RWPE2 (cell line): ENCODE measurements at places on chromosomes 7 and 10.

- DNase-seq, result no peak
These were observed 193.5 kb upstream of the SP8 start for GRCh38 chr7:20980232-20980631.

GRCh38 chr7:98227939-98228338 lies 16.7 kb downstream of the BHLHA15 start:
- DNase-seq, result peak; percentile 53

- peak; percentile 32 for DNase-seq
These were observed 99.6 kb upstream of the ANLN start for GRCh38 chr7:36289833-36290661.

DNA sequence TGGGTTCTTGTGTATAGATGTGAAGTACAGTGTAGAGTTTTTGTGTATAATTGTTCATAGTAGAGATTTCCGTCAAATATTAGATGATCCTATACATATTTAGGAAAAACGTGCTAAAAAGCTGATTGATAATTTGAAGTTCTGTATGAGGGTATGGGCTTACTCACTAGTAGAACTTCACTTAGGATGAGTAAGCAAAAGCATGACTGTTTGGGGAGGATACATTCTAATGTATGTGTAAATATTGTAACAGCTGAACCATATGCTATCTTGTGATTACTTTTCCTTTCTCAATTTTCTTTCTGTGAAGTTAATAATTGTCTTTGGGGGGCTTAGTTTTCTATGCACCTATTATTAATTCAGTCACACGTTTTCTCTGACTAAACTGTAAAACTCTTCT lies 53.2 kb upstream of the PDK4 start:
- DNase-seq, result no peak

DNA sequence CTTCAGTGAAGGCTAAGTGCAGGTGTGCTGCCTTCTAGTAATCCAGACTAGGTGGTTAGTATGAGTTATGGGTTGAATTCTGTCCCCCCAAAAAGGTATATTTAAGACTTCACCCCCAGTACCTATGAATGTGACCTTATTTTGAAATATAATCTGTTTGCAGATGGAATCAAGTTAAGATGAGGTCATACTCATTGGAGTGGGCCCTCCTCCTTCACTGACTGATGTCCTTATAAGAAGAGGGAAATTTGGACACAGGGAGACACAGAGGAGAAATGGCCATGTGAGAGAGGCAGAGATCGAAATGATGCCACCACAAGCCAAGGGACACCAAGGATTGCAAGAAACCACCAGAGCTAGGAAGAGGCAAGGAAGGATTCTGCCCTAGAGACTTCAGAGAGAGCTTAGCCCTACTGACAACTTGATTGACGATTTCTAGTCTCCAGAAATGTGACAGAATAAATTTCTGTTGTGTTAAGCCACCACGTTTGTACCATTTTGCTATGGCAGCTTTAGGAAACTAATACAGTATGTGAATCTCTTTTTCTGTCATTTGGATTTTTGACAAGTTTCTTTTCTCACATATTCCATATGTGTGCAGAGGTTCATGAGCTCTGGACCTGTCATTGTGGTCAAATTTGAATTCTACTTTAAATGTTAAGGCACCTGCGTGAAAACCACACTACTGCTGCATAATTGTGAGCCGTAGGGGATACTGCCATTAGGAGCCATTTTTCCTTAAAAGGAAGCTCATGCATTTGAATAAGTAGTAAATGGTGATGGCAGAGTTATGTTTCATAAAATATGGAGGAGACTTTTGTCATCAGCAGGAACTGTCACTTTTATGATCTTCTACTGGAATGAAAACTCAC lies 2.6 kb upstream of the RPA3 start:
- no peak for DNase-seq

DNA sequence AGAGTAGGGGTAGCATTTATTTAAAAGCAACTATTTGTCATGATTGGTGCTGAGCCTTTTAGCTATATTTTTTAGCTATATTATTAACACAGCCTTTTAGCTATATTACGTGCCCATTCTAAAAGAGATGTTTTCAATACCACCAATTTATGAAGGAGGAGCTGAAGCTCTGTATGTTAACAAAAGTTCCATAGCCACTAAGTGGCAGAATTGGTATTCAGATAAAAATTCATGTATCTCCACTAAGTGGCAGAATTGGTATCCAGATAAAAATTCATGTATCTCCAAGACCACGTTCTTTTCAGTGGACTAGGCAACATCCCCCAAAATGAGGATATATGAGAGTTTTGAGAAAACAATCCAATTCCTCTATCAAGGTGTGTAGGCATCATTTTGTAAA lies 268.6 kb downstream of the HGF start:
- DNase-seq, result no peak

GRCh38 chr7:94687076-94687475 lies 31.1 kb upstream of the SGCE start:
- DNase-seq, result no peak

DNA sequence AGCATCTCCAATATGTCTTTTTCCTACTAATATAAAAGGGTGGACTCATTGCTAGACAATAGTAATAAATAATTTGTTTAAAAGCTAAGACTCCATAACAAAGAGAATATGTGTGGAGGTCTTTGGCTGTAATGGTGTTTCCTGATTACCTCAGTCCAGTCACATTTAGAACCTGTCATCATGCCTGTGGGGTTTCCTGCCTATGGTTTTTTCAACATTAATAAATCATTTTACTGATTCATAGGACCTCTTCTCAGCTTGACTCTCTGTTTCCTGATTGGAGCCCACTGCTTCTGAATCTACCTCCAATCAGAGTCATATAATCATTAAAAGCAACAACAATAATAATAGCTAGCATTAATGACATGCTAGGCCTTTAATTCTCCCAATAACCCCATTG lies 52.4 kb upstream of the GNAI1 start:
- DNase-seq, result no peak

GRCh38 chr10:61758433-61758832 lies 95.7 kb downstream of the CABCOCO1 start:
- no peak for DNase-seq

- no peak for DNase-seq
These were observed 1.1 kb upstream of the WNT16 start for GRCh38 chr7:121327671-121328070.

DNA sequence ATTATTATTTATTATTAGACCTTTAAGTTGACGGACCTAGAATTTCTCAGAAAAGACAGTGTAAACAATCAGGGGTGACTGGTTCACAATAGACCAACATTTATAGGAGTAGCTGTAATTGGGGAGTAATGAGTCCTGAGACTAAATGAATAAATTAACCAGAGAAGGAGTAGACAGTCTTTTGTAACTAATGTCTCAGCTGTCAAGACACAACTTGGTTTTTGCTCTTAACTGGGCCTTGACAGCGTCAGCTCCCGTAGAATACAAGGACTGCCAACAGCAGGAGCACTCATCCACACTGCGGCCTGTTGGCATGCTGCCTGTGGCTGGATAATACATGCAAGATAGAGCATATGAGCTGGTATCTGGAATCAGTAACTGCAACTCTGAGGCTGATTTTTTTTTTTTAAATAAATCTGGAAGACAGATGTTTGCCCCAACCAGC lies 123.9 kb downstream of the CACNA2D1 start:
- DNase-seq, result no peak

GRCh38 chr10:99993701-99994689 lies 15.8 kb downstream of the DNMBP start:
- no peak for DNase-seq

- no peak for DNase-seq
These were observed 31.5 kb downstream of the SHTN1 start for GRCh38 chr10:116973371-116973905.

GRCh38 chr7:30206491-30206890 lies 71.7 kb downstream of the MTURN start:
- no peak for DNase-seq

DNA sequence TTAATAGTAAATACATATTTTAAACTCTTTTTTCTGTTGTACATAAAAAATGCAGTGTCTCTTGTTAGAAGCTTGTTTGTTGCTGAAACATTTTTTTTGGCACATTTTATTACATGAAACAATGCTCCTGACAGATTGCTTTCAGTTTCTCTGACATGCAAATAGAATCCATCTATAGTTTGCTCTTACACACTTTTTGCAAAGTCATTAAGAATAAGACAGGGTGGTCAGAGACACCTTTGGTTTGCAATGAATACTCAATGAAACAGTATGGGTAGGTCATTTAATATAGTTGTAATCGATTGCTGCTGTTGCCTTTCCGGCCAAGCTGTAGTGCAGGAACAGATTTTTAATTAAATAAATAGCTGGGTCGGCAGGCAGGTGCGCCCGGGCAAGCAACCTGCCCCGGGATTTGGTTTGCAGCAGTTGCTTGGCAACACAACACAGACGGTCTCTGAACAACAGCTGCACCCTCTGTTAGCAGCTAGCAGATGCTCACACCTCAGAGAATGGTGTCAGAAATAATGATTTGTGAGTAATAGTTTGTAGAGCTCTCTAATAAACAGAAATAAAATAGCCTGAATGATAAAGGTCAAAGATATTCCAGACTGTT lies 115.7 kb upstream of the CACNA2D1 start:
- DNase-seq, result no peak

- DNase-seq, result no peak
These were observed 228.4 kb downstream of the TRIL start for GRCh38 chr7:28729727-28730126.

GRCh38 chr7:150978126-150978789 lies at the start of gene KCNH2:
KCNH2 (minus strand) TSS chr7:150978321; CDS start chr7:150977913, 408 bp downstream.
- no peak for DNase-seq

GRCh38 chr10:131585761-131586160 lies 274.2 kb upstream of the TCERG1L start:
- DNase-seq, result no peak

- no peak for DNase-seq
These were observed 23.5 kb upstream of the SAMD9L start for GRCh38 chr7:93171606-93172226.

- DNase-seq, result no peak
These were observed 31.0 kb downstream of the GLRX3 start for GRCh38 chr10:130167193-130167592.

DNA sequence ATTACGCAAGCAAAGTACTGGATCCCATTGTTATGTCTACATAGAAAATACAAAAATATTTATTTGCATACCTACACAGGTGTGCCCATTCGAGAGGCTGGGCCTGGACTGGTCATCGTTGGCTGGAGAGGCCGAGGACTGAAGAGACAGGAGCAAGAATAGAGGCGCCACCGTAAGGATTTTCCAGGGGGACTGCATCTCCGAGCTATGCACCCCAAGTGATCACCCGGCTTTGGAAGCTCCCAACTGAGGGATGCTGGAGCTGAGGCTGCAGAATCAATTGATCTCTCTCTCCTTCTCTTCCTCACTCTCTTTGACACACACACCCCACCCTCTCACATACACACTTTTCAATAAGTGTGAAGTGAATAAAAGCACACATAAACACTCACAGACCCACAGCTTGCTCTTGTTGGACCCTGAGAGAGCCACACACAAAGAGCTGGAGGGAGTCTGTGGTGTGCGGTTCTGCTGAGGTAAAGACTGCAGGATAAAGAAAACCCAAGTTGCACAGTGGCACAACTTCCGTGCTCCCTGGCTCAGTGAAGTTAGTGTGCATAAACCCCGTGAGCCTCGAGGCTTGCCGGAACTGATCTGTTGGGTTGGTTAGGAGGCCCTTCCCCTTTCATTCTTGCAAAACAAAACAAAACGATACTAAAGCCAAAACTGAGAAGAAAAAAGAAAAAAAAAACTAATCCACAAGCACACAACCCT lies at the start of gene AOAH:
TSS of gene AOAH (minus strand) at position 544 of the 714 bp plus-strand sequence. CDS start at position 198, 346 bp downstream.
- no peak for DNase-seq

DNA sequence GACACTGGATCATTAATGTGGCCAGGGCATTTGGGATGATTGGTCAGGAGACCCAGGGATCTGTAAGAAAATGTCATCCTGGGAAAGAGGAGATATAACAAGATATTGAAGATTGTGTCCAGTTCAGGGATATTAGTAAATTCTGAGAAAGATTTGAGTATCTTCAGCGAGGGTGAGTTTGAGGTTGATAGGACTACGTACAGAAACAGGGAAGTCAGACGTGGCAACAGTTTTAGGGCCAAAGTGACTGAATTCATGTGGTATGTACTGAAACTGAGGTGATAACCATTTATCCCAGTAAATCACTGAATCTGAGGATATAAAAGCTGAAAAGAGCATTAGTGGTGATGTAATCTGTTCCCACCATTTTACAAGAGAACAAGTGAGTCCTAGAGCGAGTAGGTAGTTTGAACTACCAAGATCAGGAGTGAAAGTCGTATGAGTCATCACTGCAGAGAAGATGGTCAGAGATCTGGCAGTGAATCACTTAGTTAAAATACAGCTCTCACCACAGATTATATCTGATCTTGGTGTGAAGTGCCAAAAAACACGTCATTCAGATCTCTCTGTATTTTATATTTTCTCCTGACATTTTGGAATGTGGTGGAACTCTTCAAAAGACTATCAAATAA lies 220.5 kb downstream of the CDK14 start:
- DNase-seq, result no peak

DNA sequence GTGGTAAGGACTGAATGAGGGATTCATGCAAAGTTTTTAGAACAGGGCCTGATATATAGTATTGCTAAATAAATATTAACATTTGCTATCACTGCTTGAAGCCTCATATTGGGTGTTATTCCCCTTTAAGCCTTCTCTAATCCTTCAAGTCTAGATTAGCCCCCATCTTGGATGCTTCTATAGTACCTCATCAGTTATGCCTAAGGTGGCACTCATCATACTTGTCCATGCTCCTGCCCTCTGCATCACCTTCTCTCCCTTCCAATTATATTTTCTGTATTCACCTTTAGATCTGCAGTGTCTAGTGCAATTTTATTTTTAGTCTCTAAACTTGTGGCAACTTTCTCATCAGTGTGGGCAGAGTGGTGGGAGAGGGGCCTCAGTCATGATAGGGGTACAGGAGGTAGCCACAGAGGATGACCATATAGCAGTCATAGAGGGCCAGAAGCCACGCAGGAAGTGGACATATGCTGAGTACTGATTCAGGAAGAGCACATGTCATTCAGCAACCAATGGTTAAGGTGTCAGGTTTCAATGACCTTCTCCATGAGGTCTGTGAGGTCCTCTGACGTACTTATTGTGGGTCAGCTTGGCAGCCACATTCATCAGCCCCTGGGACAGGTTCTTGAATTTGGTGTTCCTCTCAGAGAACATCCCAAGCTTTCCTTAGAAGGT lies 2.5 kb downstream of the ENTPD1 start:
- DNase-seq, result no peak

- DNase-seq, result no peak
These were observed 26.9 kb upstream of the TPK1 start for GRCh38 chr7:144862612-144863319.

- no peak for DNase-seq
These were observed 22.1 kb downstream of the KLLN start for GRCh38 chr10:87841186-87841585.

- DNase-seq, result no peak
These were observed 29.7 kb downstream of the TMEM130 start for GRCh38 chr7:98840096-98840495.

- no peak for DNase-seq
These were observed 73.2 kb downstream of the SYPL1 start for GRCh38 chr7:106038916-106039315.

GRCh38 chr7:36276428-36277248 lies 113.0 kb upstream of the ANLN start:
- no peak for DNase-seq
